C1 segment of cervical spinal cord (tissue), 14 donors: ENCODE measurements at places on chromosomes 2 and 18.

DNA sequence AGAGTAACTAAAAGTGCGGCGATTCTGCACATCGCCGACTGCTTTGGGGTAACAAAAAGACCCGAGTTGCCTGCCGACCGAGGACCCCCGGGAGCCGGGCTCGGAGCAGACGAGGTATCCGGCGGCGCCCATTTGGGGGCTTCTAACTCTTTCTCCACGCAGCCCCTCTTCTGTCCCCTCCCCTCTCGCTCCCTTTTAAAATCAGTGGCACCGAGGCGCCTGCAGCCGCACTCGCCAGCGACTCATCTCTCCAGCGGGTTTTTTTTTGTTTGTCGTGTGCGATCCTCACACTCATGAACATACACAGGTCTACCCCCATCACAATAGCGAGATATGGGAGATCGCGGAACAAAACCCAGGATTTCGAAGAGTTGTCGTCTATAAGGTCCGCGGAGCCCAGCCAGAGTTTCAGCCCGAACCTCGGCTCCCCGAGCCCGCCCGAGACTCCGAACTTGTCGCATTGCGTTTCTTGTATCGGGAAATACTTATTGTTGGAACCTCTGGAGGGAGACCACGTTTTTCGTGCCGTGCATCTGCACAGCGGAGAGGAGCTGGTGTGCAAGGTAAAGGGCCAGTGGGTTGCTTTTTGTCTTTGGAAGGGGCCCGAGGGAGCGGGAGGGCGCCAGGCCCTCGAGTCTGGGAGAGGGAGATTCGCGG lies 1.4 kb downstream of the TRIB2 start:
- no peak for DNase-seq

DNA sequence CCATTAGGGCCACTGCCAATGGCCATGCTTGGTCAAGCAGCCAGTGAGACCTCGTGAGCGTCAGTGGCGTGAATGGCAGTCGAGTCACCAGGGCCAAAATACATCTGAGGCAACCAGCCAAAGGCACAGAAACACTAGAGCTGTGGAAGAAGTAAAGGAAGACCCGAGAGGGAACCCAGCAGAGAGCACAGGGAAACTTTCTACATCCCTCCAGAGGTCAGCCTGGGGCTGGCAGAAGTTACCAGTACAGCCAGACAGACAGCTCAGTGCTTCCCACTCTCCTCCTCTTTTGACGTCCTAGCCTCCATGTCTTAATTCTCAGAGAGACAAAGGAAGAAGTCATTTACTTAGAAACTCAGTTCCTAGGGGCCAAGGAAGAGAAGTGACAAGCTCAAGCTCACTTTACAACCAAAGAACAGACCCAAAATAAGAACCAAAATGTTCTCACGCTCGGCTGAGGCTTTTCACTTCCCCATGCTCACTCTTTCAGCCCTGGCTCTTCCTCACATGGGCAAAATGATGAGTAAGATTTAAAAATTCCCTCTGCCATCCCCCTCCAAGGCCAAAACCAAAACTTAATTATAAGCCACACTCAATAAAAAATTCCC lies 8.7 kb downstream of the CYRIA start:
- no peak for DNase-seq

DNA sequence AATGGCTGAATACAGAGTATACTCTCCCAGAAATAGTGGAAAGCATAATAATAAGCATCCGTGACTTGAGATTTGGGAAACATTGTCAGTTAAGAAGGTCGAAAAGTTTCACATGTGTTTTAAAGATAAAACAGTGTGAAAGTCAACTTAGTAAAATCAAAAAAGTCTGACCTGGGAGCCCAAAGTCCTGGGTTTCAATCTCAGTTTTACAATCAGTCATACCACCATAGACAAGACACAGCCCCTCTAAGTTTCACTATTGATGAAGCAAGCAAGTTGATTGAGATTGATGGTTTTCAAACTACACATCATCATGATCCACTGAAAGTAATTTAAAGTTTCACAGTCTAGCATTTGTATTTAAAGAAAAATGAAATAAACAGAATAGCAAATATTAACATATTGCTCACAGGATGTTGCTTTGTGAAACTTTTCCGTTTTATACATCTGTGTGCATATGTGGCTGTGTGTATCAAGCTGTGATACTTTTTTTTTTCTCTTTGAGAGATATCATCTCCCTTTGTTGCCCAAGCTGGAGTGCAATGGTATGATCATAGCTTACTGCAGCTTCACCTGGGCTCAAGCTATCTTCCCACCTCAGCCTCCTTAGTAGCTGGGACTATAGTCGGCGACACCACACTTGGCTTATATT lies 71.1 kb downstream of the PIK3C3 start:
- no peak for DNase-seq

- no peak for DNase-seq
Observed at GRCh38 chr2:186426153-186427016, 59.7 kb upstream of the ZC3H15 start.

- no peak for DNase-seq
Observed at GRCh38 chr18:24799176-24799575, 338.7 kb downstream of the HRH4 start.

DNA sequence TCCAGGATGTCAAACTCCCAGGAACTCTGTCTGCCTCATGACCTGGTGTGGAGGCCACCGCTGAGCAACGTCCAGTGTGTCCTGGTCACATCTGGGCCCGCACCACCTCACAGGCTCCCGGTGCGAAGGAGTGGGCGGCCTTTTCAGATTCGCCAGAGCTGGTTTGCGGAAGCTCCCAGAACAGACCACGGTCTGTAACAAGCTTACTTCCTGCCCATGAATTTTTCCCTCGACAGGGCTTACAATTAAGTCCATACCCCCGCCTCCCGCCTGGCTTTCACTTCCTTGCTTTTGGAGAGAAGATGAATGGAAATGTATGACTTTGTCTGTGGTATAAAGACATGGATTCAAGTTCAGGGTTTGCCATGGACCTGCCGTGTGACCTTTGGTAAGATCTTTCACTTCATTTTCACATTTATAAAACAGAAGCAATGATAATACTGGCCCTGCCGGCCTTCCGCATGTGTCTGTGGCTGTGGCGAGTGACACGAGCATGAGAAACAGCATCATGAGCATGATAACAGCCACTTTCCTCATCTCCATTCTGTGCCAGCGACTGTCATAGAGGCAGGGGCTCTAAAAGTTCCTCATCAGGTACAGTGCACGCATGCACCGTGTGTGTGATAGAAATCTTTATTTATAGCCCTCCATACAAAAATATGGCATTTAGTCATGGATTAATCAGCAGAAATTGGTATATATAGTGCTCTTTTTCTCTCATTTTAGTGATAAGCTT lies 31.0 kb upstream of the KCNF1 start:
- no peak for DNase-seq

DNA sequence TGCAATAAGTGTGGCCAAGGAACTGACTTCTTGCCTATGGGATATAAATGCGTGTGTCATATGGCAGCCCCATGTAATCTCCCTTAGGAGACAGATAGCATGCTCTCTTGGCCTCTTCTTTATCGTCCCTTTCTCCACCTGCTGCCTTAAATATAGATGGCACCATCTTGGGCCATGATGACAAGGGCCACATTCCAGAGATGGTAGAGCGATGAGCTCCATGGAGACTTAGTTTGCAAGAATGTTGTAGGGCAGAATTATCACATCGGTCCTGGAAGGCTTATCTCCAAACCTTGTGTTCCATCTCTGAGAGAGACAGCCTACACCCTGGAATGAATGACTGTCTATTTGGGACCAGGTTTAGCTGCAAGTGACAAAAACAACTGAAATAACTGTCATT lies 536.7 kb downstream of the TNS1 start:
- no peak for DNase-seq

GRCh38 chr2:127110985-127111384 lies 4.0 kb upstream of the BIN1 start:
- no peak for DNase-seq

DNA sequence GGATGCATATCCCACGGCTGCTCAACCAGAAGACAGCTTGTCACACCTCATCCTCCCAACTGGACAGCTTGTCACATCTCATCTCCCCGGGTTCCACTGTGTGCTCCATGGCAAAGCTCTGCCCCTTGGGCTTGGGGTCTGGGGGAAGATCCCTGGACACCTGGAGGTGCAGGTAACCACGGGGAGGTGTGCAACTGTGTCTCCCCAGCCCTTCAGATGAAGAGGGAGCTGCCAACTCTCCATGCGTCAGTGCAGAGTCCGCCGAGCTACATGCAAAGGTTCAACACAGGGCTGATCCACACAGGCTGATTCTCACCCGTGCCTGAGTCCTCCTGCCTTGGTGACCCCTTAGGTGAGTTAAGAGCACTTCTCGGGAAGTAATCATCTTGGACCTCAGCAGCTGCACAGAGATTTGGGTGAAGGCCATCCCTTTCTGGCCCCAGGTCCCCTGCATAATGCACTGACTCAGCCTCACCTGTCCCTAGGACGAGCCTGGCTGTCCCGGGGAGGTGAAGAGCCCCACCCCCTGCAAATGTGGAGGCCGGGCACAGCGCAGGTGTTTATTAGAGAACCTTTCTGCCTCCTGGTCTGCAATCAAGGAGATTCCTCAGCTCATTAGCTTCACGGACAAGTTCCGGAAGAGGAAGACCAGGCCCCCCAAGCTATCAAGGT lies 157.9 kb downstream of the PXDN start:
- DNase-seq = no peak

DNA sequence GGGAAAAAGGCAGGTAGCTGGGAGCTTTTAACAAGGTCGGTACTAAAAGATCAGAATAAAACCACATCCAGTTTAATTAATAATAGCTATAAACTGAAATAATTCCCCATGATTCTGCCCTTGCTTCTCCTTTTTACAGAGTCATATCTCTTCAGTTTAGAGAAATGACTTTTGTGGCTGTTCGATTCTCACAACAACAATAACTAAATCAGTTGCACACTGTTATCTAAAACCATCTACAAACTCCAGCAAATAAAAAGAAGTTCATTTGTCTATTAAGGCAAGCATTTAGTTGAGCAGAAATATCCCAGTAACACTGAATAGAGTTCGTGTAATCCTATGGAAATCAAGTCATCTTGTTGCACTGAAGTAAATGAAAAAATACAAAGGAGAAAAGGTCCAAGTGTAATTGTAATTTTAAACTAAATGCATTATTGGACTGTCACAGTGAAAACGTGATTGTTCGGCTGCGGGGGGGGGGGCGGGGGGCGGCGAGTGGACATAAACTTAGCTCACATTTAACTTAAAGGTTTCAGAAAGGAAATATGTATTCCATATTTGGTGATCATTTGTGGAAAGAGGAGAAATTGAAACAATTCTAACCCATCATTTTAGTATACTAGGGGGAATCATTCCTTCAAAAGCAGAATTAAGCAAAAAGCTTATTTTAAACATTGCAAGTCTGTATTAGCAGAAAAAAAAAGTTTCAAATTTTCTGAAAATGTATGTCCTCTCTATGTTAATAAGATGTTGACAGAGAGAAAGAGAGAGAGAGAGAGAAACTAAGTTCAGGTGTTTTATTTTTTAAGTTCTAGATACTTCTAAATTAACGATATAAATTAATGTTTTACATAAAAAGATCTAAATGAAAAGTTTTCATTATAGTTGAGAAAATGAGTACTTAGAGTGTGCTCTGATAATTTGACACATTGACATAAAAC lies 144.5 kb downstream of the MEIS1 start:
- no peak for DNase-seq

GRCh38 chr2:11753452-11753885 lies 7.0 kb downstream of the LPIN1 start:
- peak; percentile 23 for DNase-seq

DNA sequence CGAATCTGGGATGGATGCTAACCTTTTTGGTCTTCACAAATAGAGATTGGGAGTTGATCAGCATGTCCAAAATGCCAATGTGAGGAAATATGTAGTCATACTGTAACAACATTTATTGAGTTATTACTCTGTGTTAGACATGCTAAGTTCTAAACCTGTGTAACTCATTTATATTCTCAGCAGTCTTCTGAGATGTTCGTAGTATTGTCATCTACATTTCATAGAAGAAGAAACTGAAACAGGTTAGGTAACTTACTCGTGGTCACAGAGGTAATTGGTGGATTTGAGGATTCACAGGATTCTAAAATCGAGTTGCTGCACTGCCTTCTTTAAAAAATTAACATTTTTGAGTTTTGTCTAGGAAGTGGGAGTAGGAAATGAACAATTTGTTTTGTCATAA lies 162.1 kb downstream of the UBE2E3 start:
- DNase-seq = no peak

DNA sequence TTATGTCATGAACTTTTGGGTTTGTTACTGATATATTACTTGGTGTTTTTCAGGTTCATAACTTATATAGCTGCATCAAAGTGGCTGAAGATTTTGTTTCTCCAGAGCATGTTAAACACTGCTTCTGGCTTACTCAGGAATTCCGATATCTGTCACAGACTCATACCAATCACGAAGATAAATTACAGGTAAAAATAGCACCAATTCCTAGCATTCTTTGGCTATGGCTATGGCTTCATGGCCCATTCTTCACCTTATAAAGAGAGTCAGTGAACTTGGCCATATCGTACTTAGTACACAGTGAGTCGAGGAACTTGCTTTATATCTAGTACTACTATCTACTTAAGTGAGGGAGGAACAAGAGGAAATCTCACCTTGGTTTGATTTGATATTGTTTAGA lies 49.9 kb downstream of the KDM3A start:
- no peak for DNase-seq

- no peak for DNase-seq
Observed at GRCh38 chr2:65620524-65620923, 188.1 kb upstream of the SPRED2 start.

DNA sequence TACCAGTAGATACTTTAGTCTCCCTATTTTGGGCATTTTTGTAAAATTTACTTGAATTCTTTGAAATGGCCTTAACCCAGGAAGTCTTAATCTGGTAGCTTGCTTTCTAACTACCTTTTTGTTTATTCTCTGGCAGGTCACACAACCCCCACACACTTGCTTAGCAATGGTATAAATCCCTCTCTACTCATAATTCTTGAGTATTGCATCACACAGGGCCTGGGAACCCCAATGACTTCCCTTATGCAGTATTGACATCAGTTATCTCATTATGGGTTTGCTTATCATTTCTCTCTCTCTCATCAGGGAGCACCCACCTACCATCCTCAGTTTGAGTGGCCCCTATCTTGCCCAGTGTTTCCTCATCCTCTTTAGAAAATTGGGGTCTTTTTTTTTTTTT lies 207.1 kb downstream of the KCNS3 start:
- DNase-seq = no peak

GRCh38 chr2:146893500-146894041 lies 951.3 kb upstream of the ACVR2A start:
- DNase-seq = no peak

DNA sequence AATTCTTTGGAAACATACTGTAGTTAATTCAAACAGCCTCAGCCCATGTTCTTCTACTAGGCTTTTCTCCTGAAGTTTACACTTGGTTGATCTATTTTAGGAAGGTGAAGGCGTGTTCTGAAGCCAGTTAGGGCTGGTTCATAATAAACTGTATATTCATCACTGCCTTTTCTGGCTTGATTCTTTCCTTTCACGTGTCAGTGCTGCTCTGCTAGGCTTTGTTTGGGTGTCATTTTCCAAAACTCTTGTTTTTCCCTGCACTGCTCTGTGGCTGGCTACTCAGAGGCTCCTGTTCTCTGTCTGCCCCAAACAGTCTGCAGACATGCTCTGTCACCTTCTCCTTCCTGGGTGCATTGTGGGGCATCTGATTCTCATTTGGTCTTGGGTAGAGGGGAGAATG lies 136.1 kb downstream of the PARD3B start:
- DNase-seq = no peak

- DNase-seq = no peak
Observed at GRCh38 chr2:51084750-51085149, 52.8 kb upstream of the NRXN1 start.
